EH (cell line): ENCODE measurements at places on chromosomes 3 and 15.

- peak; percentile 85 for DNase-seq
Observed at GRCh38 chr3:190017521-190018288, 103.0 kb downstream of the P3H2 start.

GRCh38 chr15:67050062-67050461 is 15.3 kb upstream of the SMAD3 start:
- DNase-seq = no peak

GRCh38 chr3:50290161-50290641 is 2.0 kb downstream of the IFRD2 start:
- DNase-seq = no peak

DNA sequence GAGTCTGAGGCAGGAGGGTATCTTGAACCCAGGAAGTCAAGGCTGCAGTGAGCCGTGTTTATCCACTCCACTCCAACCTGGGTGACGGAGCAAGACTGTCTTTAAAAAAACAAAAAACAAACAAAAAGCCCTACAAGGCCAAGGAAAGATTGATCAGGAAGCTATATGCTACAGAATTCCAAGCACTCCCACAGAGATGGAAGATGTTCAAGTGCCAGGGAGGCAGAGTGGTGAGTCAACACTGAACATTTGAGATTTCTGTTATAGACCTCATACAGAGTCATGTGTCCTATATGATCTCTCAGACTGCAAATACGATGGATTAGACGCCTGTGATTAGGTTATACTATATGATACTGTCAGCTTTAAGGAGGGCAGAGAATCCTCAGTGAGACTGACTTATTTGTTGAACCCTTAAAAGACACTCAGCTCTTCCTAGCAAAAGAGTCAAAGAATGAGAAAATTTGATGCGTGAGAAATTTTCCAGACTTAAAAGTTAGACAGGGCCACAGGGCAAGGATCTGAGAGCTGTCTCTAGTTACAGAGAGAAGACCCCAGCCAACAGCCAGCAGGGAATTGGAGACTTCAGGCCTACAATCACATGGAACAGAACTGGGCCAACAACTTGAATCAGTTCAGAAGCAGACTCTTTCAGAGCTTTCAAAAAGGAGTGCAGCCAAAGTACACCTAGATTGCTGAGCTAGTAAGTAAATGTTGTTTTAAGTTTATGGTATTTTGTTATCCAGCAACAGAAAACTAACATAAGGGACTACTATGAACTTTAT is 107.6 kb downstream of the PIK3CB start:
- peak; percentile 17 for DNase-seq

DNA sequence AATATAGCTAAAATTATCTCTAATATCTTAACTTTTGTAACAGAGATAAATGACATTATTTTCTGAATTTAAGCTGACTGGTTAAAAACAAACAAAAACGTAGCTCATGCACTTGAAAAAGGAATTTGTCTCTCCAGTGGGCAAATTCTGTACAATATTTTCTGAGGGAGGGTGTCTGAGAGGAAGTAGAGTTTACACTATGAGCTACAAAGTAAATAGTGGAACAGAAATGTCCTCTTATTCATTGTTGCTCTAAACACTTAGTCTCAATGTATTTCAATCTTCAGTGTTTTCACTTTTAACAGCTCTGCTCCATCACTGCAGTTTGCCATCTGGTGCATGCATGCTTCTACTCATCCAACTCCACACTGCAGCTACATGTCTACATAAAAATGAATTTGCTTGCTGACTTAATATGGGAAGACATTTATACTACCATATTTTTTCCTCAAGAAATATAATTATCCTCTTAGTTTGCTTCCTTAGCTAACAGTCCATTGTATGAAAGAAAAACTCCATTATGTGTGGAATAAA is 817.4 kb upstream of the LMCD1 start:
- no peak for DNase-seq

- no peak for DNase-seq
Observed at GRCh38 chr3:10553591-10554235, 48.3 kb upstream of the ATP2B2 start.

- no peak for DNase-seq
Observed at GRCh38 chr3:133880287-133880686, 15.4 kb downstream of the RAB6B start.

GRCh38 chr15:34610354-34610753 is 26.9 kb upstream of the GOLGA8B start:
- DNase-seq = peak; percentile 29

DNA sequence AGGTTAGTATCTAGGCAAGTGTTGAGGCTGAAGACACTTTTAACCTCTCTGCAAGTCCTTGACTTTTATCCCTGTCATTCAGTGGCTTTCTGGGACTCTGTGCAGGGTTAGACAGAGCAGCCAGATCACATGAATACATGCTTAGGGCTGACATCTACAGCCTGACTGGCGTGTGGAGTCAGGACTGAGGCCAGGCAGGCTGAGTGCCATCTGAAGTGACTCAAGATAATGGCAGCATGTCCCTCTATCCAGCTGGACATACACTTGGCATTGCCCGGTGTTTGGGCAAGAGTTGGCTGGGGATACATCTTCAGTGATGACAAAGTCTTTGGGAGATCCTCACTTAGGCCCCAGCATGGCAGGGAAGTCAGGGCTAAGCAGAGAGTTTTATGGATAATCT is 22.4 kb downstream of the DUOX2 start:
- DNase-seq = no peak

DNA sequence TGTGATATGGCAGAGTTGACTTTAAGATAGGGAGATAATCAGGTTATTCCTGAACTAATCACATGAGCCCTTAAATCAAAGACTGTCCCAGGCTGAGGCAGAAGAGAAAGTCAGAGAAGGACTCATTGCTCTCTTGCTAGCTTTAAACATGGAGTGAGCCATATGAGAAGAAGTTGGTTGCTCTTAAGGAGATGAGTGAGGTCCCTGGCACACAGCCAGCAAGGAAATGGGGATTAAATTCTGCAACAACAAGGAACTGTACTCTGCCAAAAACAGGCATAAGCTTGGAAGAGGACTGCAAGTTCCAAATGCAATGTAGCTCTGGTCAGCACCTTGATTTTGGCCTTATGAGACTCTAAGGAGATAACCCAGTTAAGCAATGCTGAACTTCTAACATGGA is 457.0 kb downstream of the PLOD2 start:
- DNase-seq = peak; percentile 3

- DNase-seq = no peak
Observed at GRCh38 chr3:63338351-63338750, 60.2 kb downstream of the SYNPR start.

- no peak for DNase-seq
Observed at GRCh38 chr3:141306922-141307321, 61.4 kb upstream of the ZBTB38 start.

DNA sequence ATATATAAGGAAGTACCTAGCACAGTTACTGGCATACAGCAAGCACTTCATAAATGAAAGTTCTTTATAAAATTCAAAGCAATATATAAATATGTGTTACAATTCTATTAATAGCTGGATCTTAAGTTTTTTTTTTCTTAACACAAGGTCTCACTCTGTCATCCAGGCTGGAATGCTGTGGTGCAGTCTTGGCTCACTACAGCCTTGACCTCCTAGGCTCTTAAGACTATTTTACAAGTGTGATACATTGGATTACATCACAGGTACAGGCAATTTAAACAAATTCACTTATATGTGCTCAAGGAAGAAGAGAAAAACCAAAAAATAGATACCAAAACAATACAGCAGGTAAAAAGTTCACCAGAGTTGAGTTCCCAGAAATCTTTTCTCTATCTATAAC is 60.6 kb downstream of the ZNF280D start:
- DNase-seq = peak; percentile 72

GRCh38 chr3:49351521-49352011 is 6.6 kb downstream of the GPX1 start:
- DNase-seq = peak; percentile 93

DNA sequence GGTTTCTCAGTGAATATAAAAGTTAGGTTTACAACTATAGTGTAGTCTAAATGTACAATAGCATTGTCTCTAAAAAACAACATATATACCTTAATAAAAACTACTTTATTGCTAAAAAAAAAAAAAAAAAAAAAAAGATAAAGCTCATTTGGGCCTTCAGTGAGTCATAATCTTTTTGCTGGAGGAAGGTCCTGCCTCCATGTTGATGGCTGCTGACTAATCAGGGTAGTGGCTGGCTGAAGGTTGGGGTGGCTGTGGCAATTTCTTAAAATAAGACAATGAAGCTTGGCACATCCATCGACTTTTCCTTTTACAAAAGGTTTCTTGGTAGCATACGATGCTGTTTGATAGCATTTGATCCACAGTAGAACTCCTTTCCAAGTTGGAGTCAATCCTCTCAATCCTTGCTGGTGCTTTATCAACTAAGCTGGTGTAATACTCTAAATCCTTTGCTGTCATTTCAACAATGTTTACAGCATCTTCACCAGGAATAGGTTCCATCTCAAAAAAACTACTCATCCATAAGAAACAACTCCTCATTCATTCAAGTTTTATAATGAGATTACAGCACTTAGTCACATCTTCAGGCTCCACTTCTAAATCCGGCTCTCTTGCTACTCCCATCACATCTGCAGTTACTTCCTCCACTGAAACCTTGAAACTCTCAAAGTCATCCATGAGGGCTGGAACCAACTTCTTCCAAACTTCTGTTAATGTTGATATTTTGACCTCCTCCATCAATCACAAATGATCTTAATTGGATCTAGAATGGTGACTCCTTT is 13.3 kb downstream of the ZNF280D start:
- DNase-seq = peak; percentile 45

GRCh38 chr3:105170423-105170822 is 196.3 kb upstream of the ALCAM start:
- DNase-seq = peak; percentile 3

DNA sequence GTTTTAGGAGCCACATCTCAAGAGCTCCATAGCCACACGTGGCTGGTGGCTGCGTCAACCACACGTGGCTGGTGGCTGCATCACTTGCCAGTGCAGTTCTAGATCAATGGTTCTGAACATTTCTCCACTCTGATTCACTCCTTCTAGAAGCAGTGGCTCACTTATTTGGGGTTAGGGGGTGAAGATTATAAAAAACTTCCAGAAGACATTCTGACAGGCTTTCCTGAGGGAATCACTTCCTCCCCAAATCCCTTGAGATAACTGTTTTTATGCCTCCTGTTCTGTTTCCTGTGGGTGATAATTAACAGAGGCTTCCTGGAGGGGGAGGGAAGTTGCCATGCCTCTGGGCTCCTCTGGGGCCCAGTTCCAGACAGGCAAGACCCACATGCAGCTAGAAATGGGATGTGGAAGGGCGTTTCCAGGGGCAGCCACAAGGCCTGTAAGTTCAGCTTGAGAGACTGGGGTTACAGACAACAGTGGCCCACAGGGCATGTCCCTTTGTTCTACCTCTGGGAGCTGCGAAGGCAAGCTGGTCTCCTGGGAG is 23.6 kb downstream of the HEG1 start:
- peak; percentile 58 for DNase-seq
